ENCODE measurements at places on chromosomes 6 and 20.

GRCh38 chr6:1589208-1589607 is 20.5 kb upstream of the FOXC1 start:
- DNase-seq: no peak

DNA sequence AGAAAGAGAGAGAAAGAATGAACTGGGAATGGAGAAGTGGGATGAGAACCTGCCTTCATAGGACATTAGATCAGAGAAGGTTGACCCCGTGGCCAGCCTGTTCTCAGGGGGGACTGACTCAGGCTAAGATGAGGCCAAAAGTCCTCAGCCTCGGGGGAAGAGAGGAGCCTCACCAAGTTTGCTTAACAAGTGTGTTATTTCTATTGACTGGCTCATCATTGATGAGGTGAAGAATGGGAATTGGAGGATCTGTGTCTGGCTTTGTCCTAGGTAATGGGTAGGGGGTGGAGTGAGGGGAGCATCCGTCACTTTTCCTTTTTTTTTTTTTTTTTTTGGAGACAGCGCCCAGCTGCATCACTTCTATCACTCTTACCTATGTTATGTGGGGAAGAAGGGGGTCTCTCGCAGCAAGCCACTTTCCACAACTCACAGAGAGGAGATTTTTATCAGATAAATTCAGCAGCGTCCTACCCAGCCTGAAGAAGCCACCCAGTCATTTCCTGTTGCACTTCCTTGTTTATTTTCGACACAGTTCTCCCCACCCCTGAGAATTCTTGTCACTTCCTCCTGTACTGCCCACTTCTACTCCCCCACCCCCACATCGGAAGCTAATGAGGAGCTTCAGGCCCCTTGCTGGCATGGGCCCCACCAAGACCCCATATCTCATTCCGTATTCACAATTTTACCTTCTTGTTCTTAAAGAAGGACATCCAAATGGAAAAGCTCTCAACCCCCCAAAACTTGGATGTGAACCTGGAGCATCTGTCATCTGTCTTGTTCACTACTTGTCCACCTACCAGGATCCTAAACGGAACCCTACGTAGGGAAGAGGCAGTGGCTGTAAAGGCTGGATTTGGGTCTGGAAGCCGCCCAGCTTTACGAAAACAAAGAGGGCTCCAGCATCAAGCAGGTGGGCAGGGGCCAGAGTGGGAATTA is 2.8 kb upstream of the RNASET2 start:
- DNase-seq: no peak

DNA sequence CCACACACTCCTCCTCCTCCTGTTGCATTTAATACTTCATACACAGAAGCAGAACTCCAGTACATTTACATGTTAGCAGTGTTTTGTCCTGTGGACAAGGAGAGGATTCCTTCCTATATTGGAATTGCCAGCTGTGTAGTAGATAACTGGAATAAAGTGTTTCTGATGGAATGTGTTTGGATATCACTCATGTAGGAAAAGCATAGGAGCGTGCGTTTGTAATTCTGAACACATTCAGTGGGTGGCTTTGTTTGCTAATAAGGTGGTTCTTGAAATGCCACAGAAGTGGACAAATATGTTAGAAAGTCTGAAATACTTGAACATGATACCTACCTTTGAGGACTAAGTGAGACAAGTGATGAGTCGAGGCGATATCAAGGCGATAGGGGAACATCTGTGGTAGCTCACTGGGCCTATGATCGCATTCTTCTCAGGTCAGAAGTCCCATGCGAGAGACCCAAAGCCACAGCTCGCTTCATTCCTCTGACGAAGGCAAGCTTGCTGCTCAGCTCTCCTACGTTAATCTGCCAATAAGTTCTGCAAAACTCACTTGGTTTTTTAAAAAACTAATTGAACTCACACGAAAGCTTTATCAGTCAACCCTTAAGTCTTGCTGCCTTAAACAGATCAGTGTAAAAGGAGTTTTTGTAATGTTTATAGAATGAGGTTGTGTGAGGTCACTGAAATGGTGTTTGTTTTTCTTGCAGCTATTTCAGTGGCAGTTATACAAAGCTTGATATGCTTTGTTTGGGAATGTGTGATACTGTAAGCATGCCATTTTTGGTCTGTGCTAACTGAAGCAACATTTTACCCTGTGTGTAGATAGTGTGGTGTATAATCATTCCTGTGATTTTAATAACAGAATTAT is 159.9 kb downstream of the SOX4 start:
- no peak for DNase-seq

DNA sequence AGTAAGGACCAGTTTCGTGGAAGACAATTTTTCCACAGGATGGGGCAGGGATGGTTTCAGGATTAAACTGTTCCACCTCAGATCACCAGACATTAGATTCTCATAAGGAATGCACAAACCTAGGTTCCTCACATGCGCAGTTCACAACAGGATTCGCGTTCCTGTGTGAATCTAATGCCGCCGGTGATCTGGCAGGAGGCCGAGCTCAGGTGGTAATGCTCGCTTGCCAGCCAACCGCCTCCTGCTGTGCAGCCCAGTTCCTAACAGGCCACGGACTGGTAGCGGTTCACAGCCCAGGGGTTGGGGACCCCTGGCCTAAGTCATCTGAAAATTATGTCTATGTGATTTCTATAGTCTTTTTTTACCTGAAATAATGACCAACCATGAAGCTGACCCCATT is 217.5 kb downstream of the TMEM200A start:
- no peak for DNase-seq

GRCh38 chr6:128519931-128520435 is 416 bp downstream of the PTPRK start:
- no peak for DNase-seq

DNA sequence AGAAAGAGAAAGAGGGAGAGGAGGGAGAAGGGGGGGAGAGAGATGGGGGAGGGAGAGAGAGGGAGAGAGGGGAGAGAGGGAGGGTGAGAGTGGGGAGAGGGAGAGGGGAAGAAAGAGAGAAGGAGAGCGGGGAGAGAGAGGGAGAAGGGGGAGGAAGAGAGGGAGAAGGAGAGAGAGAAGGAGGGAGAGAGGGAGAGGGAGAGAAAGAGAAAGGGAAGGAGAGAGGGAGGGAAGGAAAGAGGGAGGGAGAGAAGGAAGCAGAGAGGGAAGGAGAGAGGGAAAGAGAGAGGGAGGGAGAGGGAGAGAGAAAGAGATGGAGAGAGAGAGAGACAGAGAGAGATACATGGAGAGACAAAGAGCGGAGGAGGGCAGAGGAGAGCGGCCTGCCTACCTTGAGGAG is 23.8 kb downstream of the GATA5 start:
- DNase-seq: no peak

- DNase-seq: no peak
Observed at GRCh38 chr6:158649289-158650143, at the start of gene SYTL3. SYTL3 (plus strand) TSS chr6:158650054; CDS start chr6:158663269, 13,215 bp downstream.

DNA sequence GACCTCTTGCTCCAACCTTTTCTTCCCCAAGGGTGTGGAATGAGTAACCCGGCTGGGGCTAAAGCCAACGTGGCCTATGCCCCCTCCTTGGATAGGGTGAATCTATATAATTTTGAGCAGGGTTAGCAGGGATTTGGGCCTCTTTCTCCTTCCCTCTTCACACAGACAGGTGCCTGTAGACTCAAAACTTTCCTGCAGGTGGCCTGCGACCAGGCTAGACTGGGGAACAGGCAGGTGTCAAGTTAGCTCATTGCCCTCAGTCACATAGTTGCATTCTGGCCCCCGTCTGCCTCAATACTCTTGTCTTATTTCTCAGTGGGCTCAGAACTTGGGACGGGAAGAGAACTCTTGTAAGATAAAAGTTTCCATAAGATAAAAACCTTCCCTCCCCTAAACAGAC is 243.0 kb downstream of the ATXN1 start:
- no peak for DNase-seq

DNA sequence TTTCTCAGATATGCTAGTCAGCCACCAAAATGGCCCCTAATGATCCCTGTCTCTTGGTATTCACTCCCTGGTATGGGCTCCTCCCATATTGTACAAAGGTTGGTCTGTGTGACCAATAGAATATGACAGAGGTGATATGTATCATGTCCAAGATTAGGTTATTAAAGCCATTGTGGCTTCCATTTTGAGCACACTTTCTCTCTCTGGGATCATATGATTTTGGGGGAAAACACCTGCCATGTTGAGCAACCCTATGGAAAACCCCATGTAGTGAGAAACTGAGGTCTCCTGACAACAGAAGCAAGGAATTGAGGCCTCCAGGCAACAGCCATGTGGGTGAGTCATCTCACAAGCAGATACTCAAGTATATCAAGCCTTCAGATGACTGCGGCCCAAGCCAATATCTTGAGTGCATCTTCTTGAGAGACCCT is 7.1 kb upstream of the ZNF318 start:
- no peak for DNase-seq

DNA sequence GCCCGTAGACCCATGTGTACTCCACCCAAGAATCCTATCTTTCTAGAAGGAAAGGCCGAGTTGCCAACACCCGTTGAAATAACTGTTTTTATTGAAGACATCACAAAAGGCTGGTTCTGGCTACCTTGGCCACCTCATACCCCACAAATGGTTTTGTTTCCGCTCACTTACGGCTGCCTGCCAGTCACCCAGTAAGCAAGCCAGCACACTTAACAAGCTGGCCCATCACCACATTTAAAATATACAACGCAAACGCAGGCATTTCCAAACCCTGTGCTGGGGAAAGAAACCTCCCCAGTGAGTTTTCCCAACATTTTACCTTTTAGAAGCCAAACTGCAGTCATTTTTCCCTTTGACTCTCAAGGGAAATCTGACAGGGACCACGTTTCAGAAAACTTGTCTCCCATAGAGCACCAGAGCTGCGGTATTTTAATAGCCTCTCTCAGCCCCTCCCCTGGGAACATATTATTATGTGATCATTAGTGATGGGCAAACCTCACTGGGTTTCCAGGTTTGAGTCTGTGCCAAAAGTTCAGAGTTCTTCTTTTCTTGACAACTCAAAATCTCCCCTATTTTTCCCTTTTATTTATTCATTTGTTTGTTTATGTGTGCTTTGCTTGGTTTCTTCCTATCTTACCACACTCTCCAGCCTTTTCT is 36.7 kb upstream of the BMP2 start:
- no peak for DNase-seq

DNA sequence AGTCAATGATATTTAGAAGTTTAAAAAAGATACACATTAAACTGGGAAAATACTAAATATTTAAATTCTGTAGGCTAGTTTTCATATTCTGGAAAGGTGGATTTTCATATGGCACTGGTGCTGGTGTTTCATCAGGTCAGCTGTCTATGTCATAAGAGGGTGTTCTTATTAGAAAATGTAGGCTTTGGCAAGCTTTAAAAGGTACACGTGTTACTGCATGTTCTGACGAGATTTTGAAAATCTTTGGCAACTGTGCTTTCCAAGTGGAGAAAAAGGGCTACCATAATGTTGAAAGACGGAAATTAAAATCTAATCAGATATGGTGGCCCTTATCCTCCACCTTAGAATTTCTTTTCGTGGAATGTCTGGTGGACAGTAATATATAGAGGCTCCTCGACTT is 30.0 kb downstream of the SLC22A3 start:
- DNase-seq: no peak

DNA sequence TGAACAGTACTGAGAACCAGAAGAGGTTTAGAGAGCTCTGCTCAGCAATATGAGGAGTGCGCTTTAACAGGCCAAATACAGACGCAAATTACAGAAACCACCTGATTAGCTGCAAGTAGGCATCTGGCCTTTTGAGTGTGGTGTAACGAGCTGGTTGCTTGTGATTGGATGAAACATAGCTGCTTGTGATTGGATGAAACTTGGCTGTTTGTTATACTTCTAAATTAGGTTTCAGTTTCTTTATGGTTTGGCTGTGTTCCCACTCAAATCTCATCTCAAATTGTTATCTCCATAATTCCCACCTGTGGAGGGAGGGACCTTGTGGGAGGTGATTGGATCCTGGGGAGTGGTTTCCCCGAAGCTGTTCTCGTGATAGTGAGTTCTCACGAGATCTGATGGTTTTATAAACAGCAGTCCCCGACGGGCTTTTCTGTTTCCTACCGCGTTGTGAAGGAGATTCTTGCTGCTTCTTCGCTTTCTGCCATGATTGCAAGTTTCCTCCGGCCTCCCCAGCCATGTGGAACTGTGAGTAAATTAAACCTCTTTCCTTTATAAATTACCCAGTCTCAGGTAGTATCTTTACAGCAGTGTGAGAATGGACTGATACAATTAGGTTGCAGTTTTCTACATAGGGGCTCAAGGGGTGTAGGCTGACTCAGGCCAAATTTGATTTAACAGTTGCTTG is 655.9 kb upstream of the MAN1A1 start:
- DNase-seq: no peak

DNA sequence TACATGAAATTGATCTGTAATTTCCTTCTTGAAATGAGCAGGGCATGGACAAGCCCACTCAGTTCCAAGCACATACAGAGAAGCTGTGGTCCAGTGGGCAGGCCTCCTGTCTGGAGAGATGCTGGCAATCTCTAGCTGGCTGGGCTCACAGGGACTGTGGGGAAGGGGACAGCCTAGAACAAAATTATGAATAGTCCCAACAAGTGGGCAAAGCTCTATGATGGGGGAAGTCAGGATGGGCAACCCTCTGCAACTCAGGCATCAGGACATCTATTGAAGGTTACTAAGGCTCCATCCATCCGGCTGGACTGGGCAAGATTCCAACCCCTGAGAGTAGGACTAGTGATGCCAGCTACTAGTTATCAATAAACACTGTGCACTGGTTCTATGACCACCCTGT is 40.9 kb downstream of the TRERF1 start:
- no peak for DNase-seq

GRCh38 chr20:23061734-23062561 is 12.5 kb upstream of the THBD start:
- no peak for DNase-seq

GRCh38 chr6:148556410-148556809 is 190.4 kb upstream of the UST start:
- DNase-seq: no peak

DNA sequence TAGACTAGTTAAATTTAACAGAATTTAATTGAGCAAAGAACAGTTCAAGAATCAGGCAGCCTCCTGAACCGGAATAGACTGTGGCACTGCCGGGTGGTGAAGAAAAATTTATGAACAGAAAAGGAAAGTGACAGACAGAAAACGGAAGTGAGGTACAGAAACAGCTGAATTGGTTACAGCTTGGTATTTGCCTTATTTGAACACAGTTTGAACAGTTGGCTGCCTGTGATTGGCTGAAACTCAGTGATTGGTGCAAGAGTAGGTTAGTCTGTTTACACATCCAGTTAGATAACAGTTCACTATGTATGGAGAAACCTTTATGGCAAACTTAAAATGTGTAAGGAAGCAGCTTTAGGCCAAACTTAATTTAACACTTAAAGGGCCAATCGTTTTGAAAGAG is 116.0 kb upstream of the CITED2 start:
- no peak for DNase-seq
